ENCODE measurements at places on chromosomes 4 and X.

DNA sequence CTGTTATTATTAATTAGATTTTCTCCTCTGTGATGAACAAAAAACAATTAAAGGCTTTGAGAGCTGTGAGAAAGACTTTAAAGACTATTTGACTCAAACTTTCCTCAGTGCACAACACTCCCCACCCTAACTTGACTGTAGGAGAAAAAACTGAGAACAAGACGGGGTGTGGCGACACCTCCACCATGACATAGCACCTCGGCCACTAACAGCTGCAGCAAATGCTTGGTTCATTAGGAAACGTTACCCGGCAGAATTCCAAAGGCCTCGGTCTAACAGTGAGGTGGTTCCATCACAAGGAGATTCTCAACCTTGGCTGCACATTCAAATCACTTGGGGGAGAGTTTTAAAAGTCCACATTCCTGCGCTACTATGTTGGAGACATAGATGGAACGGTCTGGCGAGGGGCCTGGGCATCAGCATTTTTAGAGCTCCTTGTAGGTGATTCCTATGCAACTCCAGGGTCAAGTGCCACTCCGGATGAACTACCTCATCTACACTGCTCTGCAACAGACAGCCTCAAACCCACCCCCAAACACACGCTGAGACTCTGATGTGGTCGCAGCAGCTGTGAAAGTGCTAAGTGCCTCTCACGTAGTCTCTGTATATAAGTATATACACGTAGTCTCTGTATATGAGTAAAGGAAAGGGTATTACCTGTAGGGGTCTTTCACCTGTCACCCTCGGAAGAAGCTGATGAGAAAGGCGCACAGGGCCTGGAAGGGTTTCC, 1.0 kb downstream of the FGFBP2 start:
- DNase-seq = no peak

DNA sequence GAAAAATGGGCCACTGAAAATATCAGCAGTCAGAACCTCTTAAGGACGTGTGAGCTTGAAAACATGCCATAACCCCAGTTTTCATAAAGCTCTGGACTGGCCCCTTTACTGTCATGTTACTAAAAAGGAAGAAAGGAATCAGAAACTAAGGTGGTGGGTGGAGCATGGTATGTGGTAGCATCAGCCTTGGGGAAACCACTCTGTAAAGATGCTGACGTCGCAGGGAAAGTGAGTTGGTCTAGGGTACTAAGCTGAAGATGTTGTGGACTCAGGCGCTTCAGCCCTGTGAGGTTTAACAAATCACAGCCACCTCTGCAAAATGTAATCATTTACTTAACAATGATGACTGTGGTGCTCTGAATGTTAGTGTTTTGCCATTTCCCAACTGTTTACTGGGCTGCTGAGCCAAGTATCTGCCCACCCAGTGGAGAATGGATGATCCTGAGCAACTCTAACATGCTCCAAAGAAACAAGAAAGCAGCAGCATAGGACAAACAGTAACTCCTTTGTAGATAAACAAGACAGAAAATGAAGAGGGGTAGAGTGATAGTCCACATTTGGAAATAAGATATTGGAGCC, 33.4 kb downstream of the C4orf54 start:
- DNase-seq = no peak

DNA sequence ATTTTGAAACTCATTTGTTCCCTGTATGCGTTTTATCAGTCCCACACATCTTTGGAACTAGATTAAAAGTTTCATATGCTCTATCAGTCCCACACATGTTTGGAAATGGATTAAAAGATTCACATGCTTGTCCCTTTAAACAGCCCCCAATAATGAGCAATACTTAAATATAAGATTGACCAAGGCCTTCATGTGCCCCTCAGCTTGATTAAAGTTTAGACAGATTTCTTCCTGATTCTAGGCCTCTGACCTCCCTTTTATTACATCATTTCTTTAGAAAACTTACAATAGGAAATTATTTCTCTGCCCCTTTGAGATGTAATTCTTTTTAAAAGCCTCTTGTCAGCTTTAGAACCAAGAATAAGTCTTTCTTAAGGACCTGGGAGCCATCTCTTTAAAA, 31.7 kb upstream of the CABS1 start:
- no peak for DNase-seq

DNA sequence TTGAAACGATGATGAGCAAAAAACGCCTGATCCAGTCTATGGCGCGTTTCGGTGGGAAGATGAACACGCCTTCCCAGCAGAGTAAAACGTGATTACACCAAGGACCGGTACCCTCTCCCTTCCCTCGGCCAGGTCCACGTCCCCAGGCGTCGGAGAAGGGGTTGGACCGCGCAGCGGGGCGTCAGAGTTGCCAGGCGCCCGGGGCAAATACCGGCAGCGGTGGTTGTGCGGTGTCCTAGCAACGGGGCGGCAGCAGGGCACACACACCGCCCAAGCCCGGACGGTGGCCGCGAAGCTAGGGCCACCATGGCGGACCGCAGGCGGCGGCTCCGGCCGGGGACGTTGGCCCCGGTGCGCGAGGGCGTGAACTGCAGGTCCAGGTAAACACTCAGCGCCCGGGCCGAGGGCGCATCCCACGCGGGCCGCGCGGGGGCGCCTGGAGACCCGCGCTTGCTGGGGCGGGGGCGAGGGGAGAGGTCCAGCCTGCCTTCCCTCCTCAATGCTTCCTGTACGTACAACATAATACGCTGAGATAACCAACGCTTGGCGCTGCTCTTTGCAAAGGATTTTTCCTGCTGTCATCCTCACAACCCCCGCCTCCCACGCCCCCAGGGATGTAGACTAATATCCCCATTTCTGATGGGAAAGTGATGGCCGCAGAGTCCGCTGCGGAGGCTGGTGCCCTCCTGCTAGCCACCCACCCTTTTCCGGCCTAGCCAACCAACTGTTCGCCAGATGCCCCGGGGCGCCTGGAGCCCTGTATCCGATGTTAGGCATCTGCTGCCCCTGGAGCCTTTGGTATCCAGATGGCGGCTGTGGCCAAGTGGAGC, at the start of gene FAM47E:
Gene FAM47E (plus strand): TSS at position 281 of the 830 bp plus-strand sequence. CDS start 26 bp downstream, at position 307.
- DNase-seq = peak; percentile 0

Measured in stimulated activated CD8-positive, alpha-beta memory T cell treated with anti-CD3 and anti-CD28 coated beads, Interleukin-4, amount 100 ng/mL, for 1 hour (primary cell).